ENCODE measurements at places on chromosomes 5 and 9.

- DNase-seq, result no peak
Observed at GRCh38 chr9:116558818-116559540, 128.1 kb upstream of the TRIM32 start.

DNA sequence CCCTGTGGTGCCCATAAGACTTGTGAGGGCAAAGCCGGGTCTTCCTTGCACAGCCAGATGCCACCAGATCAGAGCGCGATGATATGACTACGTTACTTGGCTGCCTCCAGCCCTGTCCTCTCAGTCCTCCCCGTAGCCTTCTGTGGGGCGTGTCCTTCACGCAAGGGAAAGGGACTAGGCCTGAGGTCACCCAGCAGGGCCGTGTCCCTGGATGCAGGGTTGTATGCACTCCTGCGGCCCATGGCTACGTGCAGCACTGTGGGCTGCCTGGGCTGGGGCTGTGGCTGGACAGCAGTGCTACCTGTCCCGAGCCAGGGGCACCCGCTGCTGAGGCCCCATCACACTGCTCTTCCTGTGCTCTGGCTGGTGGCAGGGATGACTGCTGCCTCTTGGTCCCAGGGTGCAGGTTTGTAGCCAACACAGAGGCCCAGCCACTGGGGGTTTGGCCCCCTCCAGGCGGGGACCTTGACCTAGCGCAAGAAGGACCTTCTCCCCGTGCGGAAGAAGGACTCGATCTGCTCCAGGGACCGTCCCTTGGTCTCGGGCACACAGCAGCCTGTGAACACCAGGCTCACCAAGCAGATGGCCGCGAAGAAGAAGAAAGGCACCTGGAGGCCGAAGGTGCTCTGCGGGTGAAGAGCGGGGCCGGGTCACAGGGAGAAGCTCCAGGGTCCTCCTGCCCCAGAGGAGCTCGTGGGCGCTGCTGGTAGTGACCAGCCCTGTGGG is 7.2 kb downstream of the SLC2A6 start:
- DNase-seq, result no peak

DNA sequence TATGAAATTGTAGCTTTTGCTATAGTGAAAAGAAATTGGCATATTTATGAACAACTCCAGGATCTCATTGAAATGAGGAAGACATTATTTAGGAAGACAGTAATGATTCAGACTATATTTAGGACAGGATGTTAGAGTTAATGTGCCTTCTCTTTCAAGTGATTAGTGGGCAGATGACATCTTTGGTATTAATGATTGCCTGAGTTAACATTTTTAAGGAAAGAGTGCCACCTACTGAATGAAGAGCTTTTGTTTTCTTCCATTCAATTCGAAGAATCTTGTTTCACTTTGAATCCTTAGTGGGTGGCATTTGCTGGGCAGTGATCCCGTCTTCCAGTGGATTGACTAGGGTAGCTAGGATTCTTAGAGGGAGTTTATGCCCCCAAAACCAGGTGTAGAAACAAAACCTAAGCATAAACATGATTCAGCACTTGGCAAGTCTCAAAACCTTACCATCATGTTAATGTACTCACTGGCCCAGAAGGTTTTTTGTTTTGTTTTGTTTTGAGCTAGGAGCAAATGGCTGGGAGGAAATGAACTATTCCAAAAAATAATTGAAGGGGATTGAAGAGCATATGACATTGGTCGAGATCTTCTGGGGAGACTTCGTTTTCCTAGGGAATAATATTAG is 23.2 kb downstream of the MAP3K1 start:
- DNase-seq, result no peak

DNA sequence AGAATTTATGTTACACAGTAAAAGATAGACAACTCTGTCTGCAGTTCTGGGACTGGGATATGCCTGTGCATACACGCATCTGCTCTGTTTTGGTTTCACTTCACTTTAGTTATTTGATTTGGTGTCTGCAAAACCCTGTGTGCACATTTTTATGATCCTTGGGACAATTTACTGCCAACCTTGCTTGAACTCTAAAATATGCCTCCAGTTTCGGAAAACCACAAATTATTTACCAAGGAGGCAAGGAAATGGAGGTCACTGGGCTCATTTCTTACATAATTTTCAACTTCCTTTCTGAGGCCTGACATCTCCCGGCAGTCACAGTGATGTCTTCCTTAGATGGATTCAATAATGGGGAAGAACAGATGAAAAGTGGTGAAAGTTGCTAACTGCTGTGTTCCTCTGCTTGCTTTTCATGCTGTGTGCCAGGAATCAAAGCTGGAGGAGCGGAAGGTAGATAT is 61.2 kb upstream of the TAF11L2 start:
- DNase-seq, result no peak
